ENCODE measurements at places on chromosomes 3 and 15.

DNA sequence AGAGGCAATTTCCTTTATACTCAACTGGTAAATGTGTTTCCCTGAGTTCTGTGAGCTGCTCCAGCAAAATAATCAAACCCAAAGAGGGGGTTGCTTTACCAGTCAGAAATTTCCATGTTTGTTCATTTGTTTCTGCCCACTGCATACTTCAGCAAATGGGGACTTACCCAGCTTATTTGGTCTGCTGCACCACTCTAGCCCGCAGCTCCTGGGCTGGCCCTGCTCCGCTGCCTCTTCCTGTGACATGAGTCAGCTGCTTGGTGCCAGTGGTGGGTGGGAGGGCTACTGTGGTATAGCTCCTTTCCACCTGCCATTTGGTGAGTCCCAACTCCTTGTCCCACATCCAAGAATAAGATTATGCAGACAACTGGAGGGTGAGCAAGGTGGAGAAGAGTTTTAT lies 644.2 kb downstream of the MCTP2 start:
- DNase-seq = no peak

DNA sequence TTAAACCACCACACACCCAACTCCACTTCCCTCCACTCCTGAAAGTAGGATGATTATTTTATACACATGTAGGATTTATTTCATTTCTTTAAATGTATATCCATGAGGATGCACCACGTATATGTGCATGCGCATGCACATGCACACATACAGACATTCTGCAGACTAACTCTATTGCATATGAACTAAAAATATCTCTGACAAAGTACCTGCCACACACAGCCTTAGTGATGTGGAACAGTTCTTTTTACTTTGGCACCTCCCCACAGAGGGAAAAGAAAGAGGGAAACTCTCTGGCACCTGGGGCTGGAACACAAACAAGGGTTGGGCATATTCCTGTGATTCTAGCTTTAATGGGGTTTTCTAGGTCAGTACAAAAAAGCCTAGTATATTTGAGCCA lies 138.2 kb downstream of the CLASP2 start:
- no peak for DNase-seq

- DNase-seq = no peak
Measured at GRCh38 chr15:68512052-68512451, 66.7 kb upstream of the CORO2B start.

DNA sequence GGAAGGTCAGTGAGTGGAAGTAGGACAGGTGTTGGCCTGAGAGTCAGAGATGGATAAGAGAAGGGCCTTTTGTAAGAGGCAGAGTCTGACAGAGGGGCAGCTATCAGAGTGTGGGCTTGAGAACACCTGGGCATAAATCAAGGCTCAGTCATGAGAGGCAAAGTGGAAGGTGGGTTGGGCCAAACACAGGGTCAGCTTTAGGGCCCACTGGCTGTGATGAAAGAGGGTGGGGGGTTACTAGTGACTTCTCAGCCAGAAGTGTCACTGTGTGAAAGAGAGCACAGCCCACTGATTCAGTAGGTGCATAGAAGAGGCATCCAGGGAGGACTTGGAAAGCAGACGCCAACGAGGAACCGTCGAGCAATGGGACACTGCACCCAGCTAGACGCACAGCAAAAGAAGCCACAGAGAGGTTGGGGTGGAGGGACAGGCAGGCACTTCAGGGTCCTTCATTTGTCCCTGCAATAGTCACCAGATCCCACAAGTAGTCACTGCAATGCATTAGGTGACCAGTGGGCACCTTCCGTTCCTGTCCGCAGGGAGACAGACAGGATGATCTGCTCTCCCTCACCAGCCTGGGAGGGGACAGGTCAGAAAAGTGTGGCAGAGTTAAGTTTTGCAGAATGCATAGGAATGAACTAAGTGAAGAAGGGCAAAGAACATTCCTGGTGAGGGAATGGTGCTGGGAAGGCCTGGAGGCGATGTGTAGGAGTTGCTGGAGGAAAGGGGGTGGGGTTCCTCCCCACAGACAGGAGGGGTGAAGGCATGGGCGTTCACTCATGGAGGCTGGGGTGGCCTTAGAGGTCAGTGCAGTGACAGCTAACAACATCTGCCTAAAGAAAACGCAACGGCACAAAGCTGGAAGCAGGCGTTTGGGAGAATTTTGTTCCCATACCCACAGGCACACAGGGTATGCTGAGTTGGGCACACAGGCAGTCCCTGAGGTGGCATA lies 36.3 kb downstream of the MESD start:
- no peak for DNase-seq

- no peak for DNase-seq
Measured at GRCh38 chr15:98955961-98956723, 51.5 kb downstream of the PGPEP1L start.

GRCh38 chr15:40563426-40563825 lies 1.4 kb downstream of the CCDC32 start:
- DNase-seq = no peak

All from AG09319 (cell line).